Fibroblast of skin of abdomen (primary cell): ENCODE measurements at places on chromosomes 1 and 21.

DNA sequence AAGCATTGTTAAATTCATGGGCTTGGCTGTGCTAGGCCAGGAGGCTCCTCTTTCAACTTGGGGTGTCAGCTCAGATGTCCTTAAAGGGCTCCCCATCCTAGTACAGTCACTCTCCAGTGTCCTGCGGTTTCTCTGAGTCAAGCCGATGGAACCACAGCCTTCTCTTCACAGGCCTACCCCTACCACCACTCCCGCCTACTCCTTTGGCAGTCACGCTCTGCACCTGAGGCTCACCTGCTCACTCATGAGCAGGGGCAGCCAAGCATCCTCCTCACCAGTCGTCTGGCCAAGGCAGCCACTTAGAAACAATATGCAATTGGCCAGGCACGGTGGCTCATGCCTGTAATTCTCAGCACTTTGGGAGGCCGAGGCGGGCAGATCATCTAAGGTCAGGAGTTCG is 3.6 kb downstream of the ACOT7 start:
- DNase-seq, result no peak

- DNase-seq, result peak; percentile 76
These were observed 473.5 kb downstream of the PTPRU start for GRCh38 chr1:29709704-29710280.

GRCh38 chr1:80211691-80212380 is 1205.3 kb upstream of the ADGRL4 start:
- DNase-seq, result peak; percentile 61

DNA sequence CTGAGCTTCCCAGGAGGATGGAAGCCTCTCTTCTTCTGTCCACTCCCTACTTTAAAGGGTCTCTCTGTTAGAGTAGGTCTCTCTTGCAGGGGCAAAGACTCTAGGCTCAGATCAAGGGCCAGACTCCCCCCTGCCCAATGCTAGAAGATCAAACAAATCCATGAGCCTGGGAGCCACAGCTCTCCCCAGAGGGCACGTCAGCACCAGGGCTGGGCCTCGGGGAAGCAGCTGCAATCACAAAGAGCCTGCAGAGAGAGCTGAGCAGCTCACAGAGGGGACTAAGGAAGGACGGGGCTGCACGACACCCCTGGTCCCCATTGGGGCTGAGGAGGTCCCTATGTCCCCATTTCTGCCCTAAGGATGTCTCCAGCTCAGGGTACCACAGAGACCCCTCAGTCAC is 3.9 kb downstream of the CNTN2 start:
- DNase-seq, result no peak

GRCh38 chr21:43369124-43369523 is 57.8 kb downstream of the SIK1 start:
- peak; percentile 55 for DNase-seq

- peak; percentile 27 for DNase-seq
These were observed 30.6 kb downstream of the MPZL1 start for GRCh38 chr1:167752219-167752985.

DNA sequence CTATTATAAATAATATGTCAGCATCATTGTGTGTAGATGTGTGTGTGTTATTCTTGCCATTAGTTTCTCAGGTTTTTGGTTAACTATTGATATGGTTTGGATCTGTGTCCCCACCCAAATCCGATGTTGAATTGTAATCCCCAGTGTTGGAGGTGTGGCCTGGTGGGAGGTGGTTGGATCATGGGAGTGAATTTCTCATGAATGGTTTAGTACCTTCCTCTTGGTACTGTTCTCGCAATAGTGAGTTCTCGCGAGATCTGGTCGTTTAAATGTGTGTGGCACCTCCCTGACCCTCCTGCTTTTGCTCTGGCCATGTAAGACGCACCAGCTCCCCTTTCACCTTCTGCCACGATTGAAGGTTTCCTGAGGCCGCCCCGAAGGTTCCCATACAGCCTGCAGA is 9.6 kb upstream of the POFUT2 start:
- DNase-seq, result no peak

DNA sequence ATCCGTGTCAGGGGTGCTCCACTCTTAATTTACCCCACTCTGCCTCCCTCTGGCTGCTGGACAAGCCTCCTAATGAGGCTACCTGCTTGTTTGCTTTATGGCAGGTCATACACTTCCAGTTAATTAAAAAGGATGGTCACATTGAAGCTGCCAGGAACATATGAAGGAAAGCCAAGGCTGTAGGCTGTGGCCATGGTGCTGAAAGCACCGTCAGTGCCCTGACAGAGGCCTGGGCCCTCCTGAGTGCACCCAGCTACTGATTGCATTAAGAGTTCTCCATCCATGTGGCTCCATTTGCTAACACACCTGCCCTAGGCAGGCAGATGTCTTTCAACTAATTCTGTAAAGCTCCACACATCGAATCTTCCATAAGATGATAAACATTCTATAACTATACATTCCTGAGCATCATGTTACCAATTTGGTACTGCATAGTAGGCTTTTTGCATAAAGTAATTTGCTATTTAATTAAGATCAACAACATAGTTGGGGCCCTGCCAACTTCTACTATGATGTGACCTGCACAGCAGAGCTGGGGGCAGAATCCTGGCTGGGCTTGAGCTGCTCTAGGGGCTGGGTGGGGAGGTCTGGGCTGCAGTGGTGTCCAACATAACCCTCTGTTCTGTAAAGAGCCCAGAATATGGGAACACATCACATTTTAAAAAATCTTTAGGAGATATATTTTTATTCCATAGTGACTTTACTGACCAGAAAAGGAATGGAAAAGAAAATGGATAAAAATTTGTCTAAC is 224.8 kb downstream of the SIPA1L2 start:
- DNase-seq, result no peak

- peak; percentile 52 for DNase-seq
These were observed 4.6 kb downstream of the HJV start for GRCh38 chr1:146016891-146017290.

DNA sequence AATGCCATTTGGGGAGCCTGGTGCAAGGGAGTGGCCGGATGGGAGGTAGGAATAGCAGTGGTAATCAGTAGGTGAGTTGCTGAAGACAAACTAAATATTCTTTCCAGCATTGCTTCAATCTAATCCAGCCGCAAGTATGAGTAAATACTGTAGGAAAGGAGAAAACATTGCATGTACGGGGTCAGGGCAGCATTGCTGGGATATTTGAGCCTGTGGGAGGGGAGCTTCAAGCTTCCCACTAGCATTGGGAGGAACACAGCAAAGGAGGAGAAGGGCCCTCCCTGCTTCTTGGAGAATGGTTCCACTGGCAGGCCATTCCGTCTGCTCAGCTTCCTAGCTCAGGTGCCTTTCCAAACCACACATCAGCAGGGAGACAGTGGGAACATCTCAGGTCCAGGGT is 15.2 kb downstream of the CAPN2 start:
- DNase-seq, result no peak

DNA sequence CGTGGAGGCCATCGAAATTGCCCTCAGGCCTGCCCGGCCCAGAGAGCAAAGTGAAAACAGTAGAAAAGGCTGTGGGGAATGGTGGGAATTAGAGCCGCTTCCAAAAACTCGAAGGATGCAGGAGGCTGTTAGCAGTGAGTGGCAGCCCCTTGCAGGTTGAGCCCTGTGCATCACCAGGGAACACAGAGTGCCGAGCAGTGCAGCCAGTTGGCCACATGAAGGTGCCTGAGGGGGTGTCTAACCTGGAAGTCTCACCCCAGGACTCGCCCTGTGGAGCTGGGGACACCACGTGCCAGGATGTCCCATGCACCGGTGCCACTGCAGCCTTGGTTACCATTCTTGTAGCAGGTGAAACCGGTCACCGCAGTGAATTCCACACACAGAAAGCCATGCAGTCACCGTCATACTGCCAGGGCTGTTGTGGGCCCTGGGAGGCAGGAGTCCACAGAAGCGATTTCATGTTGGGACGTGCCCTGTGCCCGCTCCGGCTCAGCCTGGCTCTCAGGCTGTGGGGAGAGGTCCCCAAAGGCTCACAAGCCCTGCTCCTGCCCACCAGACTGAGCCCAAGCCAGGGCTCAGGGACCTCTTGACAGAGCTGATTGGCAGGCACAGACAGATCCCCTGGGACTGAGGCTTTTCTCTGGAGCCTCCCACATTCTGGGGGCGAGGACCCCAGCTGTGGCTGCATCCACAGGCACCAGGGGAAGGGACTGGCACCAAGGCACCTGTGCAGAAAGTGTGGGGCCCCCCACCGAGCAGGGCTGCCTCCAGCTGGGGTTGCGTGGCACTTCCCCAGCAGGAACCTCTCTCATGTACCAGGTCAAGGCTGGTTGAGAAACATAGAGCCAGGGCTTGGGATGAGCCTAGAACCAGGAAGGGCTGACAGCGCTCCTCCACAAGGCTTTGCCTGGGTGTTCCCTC is 16.7 kb upstream of the ACTRT2 start:
- no peak for DNase-seq

- no peak for DNase-seq
These were observed 425.6 kb upstream of the NCAM2 start for GRCh38 chr21:20572582-20572981.

DNA sequence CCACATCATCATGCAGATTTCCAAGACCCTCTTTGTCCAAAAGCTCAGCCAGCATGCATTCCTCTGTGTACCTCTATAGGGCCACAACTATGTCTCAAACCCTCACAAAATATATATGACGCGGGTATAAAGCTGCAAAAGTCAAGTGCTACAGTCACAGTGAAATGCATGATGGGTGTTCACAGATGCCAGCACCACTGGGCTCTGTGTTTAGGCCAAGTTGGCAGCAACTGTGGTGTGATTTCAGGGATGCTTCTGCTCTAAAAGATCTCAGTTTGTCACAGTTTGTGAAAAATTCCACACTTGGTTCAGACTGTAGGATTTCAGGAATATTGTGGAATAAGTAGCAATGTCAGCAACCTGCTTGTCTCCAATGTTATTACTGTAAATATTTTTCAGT is 23.9 kb upstream of the SELP start:
- no peak for DNase-seq

GRCh38 chr21:37041706-37042271 is 31.1 kb downstream of the PIGP start:
- no peak for DNase-seq

DNA sequence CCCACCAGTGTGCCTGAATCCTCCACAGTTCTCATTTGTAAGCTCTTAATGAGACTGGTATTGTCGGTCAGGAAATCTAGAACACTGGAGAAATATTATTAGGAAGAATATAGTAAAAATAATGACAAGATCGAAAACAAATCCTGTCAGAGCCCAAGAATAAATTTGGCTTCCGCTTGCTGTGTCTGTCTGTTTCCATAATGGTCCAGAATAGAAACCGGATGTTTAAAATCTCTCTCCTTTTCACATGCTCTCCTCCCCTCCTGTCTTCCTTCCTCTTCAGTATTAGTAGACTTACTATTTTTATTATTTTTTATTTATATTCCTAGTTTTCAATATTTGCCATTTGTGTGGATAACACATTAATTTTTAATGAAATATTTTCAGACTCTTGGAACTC is 187.7 kb downstream of the SDCCAG8 start:
- no peak for DNase-seq

GRCh38 chr1:54188291-54188690 is 11.5 kb downstream of the CYB5RL start:
- DNase-seq, result peak; percentile 8

- no peak for DNase-seq
These were observed 16.3 kb downstream of the BATF3 start for GRCh38 chr1:212683357-212683722.

DNA sequence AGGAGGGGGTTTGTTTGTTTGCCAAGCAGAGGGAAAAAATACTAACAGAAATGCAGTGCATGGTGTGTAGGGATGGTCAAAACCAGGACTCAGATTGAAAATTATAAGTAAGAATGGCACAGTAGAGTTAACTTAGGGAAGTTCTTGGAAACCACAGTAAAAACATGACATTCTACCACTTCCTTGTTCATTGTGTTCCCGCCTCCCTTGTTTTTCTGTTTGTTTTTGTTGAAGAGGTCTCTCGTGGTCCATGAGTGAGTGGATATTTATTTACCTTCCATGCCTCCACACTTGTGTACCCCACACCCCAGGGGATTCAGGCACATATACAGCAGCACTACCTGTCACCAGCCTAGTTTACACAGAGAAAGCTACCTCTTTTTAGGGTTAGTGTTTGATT is 69.6 kb downstream of the OLFML2B start:
- DNase-seq, result no peak

DNA sequence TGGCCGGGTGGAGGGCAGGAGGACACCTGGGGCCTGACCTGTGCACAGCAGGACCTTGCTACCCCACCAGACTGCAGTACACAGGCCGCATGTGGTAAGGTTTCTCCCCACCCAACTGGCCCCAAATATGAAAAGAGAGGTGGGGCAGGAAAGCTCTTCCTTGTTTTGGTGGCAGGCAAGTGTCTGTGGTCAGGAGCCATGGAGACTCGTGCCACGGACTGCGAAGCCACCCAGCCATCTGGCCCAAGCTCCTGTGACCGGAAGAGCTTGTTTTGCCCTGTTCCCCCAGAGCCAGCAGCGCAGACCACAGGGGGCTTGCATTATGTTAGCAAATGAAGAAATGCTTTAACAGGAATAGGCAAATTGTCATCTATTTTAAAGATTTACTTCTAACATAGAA is 54.9 kb downstream of the OLIG1 start:
- no peak for DNase-seq

DNA sequence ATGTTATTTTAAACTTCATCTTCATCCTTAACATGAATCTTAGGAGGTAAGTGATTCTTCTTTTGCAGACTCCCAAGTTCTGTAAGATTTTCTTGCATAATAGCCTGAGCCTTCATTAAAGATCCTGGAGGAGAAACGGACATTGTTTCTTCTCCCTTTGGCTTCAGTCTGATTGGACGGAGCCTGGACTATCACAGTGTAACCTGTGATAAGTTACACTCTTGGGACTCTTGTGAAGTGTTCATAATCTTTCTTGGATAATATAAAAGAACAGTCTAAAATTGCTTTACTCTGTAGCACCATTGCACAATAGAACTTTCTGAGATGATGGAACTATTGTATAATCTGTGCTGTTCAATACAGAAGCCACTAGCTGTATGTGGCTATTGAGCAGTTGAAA is 244.8 kb downstream of the DNM3 start:
- no peak for DNase-seq

- no peak for DNase-seq
These were observed 11.5 kb downstream of the HIPK1 start for GRCh38 chr1:113940365-113941244.

GRCh38 chr1:89383185-89383584 is 19.3 kb downstream of the GBP6 start:
- no peak for DNase-seq

DNA sequence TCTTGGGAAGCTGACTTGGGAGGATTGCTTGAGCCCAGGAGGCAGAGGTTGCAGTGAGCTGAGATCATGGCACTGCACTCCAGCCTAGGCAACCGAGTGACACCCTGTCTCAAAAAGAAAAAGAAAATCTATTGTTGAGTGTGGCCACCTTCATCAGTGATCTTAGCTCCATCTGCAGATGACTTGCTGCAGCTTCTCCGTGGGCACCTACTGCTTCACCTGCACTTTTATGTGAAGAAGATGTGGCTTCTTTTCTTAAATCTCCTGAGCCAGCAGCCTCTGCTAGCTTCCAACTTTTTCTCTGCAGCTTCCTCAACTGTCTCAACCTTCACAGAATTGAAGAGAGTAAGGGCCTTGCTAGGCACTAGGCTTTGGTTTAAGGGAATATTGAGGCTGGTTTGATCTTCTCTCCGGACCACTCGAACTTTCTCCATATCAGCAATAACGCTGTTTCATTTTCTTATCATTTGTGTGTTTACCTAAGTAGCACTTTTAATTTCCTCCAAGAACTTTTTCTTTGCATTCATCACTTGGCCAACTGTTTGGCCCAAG is 28.0 kb downstream of the AGPAT3 start:
- DNase-seq, result no peak

GRCh38 chr1:27787895-27788294 is 14.9 kb downstream of the STX12 start:
- DNase-seq, result peak; percentile 14

GRCh38 chr1:157110686-157111085 is 11.1 kb upstream of the ETV3L start:
- no peak for DNase-seq

GRCh38 chr1:215603319-215603718 is 36.2 kb downstream of the KCTD3 start:
- DNase-seq, result no peak
